ENCODE measurements at places on chromosomes 4 and X.

GRCh38 chr4:727576-727975 lies 21.9 kb downstream of the PCGF3 start:
- DNase-seq = no peak

GRCh38 chrX:1418901-1419544 lies 27.1 kb upstream of the SLC25A6 start:
- no peak for DNase-seq

GRCh38 chr4:107519053-107519452 lies 201.0 kb downstream of the PAPSS1 start:
- no peak for DNase-seq

- no peak for DNase-seq
Measured at GRCh38 chr4:7540206-7540605, 105.5 kb upstream of the PSAPL1 start.

DNA sequence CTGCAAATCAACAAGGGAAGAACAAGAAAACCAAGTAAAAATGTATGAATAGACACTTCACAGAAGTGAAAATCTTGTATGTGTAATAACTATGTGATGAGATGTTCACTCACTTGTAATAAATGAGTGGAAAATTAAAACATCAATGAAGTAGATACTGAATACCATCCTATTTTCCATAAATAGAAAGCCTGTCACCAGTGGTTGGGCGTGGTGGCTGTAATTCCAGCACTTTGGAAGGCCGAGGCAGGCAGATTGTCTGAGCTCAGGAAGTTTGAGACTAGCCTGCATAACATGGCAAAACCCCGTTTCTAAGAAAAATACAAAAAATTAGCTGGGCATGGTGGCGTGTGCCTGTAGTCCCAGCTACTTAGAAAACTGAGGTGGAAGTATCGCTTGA lies 53.5 kb upstream of the SOD3 start:
- no peak for DNase-seq

- DNase-seq = no peak
Measured at GRCh38 chr4:56370377-56370776, 16.9 kb downstream of the AASDH start.

Measured in stimulated activated CD4-positive, alpha-beta T cell treated with anti-CD3 and anti-CD28 coated beads, Interleukin-2, amount 100 ng/mL, for 48 hours (primary cell).